ENCODE measurements at places on chromosomes 3 and 15. TPM values are rescaled to one million over a fixed set of nuclear protein-coding genes. Genes with fewer than 3 reads are reported as not detected.

DNA sequence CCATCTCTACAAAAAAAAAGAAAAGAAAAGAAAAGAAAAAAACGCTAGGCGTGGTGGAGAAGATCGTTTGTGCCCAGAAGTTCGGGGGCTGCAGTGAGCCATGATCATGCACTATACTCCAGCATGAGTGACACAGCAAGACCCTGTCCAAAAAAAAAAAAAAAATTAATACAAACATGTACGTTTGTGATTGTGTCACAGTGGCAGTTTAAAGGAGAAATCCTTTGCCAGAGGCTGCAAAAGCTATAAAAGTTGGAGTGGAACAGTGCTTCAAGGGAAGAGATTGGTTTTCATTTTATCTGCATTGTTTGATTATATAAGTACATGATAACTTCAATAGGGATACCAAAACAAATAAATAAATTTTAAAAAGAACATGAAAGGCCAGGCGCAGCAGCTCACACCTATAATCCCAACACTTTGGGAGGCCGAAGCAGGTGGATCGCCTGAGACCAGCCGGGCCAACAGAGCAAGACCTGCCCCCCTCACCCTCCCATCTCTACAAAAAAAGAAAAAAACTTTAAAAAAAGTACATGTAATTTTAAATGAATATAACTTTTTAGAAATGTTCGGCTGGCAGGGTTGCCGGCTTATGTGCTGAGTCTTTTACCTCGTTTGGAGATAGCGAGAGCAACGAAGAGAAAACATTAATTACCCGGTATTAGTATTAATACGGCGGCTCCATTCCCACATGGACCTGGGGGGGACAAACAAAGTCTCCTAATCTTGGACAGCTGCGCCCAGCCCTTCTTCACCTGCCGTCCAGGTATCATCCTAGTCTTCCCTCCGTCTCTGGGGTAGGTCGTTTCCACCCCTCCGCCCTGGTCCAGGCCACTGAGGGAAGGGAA lies 573 bp upstream of the DIS3L start:
- DNase-seq, result no peak

The ADAMTS9 gene
- 217 TPM for total RNA-seq

DNA sequence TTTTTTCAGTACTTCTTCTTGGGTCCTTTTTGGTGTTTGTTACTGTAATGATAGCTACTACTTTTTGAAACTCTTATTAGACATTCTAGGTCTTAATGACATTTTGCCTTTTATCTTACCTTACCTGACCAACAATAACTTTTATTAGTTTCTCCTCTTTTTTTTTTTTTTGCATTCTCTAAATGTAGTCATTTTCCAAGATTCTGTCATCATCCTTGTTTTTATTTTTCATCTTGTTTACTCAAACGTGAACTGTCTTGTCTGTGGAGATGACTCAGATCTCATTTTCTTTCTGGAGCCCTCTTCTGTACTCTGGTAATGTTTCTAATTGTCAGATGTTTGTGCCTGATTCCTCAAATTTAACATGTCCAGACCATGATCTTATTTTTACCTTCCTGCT lies 2.9 kb downstream of the ABHD5 start:
- DNase-seq, result no peak

DNA sequence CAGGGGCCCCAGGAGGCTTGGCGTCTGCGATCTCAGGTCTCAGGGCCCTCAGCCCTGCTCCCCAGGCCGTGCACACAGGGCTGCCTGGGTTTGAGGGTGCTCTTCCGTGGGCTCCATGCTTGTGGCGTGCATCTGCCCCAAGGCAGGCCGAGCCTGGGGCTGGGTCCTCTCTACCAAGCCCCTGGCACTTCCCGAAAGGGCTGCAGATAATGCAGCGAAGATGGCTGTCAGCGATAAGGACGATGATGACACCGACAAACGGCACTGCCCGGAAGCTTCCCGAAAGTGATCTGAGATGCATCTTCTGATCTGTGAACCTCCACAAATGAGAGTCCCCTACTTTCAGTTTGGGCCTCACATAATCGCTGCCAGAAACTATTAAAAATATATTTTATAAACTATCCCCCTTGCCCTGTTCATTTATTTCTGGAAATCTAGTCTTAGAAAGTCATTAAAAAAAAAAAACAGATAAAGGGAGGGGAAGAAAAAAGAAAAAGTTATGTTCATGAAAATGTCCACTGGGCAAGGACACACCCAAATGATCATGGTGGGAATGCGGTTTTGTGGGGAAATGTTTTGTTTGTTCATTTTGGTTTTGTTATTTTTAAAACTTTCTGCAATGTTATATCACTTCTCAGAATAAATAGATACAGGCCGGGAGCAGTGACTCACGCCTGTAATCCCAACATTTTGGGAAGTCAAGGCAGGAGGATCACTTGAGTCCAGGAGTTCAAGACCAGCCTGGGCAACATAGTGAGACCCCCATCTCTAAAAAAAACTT lies 51.5 kb downstream of the RPN1 start:
- no peak for DNase-seq

GRCh38 chr3:11140030-11140712 lies 14.1 kb upstream of the HRH1 start:
- no peak for DNase-seq

DNA sequence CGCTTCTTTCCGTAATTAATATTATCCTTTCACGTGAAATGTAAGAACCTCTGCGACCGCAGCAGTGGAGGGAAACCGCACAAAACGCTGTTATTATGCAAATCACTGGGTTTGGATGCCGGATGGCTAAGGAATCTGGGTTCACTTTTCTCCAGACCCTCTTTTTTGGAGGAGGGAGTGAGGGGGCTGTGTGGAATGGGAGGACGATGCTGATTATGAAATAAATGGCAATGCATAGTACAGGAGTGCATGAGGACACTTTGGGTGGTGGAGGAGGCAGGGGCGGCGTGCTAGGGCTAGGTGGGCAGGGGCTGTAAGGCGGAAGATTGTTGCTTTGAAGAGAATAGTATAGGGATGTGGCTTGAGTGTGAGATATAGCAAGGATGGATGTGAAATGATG lies 1.8 kb downstream of the CADM2 start:
- DNase-seq, result no peak

DNA sequence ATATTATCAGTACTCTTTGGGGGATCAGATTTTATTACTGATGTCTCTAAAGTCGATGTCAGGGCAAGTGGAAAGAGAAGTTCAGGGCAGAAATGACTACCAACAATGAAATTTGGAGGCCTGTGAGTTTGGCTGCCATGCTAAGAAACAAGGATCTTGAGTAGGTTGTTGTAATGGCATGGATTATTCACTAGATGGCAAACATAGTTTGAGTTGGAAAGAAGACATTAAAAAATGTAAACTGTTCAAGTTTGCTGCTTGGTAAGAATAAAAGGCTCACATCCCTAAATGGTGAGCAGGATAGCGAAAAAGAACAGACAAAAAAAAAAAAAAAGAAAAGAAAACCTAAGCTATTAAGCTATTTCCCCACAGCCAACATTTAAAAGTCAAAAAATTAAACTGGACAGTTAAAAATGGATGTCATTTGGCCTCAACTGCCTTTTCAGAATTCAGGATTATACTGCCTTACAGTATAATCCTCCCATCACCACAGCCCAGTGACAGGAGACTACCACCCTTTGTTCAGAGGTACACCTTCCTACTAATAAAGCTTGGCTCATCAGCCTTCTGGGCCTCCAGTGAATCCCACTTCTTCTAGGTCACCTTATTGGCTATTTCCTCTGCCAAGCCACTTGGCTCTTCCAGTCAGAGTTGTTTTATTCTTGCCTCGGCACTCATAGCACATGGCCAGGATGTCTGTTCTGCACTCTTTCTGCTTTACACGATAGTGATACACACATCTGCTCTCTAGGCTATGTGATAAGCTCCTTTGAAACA lies 163.7 kb downstream of the PLD1 start:
- DNase-seq, result peak; percentile 18

The CLDN16 gene
- total RNA-seq, result 12.0 TPM

- DNase-seq, result no peak
Measured at GRCh38 chr15:45094358-45094730, 19.6 kb downstream of the DUOX2 start.

DNA sequence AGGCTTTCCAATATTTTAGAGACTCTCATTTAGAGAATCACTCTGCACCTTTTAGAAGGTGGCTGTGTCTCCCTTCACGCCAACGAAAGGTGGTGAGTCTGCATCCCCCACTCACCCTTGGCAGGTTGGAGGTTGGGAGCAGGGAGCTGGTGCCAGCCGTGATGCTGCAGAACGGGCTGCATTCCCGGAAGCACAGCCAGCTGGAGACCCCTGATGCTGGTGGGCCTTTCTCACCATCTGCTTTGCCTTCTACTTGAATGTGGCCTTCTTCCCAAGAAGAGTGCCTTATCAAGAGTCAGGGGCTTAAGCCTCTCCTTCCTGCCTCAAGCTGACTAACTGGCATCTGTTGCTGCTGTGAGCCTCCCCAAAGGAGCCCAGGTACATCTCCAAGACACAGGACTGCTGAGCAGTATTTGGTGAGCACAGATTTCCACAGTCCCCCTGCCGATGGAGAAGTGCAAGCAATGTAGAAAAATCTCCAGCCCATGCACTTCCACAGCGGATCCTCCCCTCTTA lies 17.7 kb upstream of the HEG1 start:
- no peak for DNase-seq

DNA sequence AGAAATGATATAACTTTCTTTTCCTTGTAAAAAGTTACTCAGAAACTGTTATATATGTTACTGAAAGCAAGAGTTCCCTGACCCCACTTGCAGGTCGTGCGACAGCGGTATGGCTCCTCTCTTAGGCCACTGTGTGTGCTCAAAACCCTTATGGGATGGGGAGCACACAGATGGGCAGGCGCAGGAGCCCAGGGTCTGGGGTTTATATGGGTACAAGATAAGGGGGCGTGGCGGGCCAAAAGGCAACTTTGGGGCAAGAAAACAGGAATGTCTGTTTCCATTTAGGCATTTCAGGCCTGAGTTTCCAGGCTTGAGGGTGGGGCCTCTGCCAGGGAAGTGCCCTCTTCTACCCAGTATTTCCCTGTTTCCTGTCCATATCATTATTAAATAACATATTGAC lies 736.5 kb downstream of the VGLL3 start:
- no peak for DNase-seq

The GRK7 gene
- not detected for total RNA-seq

GRCh38 chr3:9119331-9119730 lies 130.1 kb downstream of the SRGAP3 start:
- no peak for DNase-seq

DNA sequence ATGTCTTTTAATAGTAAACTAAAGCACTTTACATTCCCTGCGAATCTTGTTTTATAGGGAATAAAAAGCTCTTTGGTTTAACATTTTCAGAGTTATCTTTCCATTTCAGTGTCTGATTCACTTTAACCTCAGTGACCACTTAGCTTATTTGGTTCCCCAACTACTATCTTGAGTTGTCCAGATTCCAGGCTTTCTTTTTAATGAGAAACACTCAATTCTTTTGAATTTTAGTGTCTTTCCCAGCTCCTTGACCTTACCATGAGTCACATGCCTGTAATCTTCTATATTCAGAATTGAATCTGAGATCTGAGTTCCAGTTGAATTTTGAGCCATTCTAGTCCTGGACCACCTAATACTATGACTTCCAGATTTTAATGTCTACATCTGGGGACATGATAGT lies 144.4 kb downstream of the KCNAB1 start:
- DNase-seq, result no peak

The SNTN gene
- not detected for total RNA-seq

DNA sequence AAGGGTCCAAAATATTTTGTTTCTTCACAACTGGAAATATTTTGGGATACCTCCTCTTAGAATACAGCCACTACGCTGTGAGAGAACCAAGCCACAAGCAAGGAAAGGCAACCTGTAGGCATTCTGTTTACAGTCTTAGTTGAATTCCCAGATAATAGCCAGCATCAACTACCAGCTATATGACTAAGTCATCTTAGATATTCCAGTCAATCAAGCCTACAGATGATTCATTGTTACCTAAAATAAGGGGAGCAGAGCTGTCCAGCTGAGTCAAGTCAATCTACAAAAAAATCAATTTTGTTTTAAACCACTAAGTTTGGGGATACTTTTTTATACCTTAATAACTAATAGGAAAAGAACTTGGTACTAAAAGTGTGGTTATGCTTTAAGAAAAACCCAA lies 526.4 kb upstream of the DPPA4 start:
- no peak for DNase-seq

The TMEM158 gene
- total RNA-seq, result 1.1 TPM

DNA sequence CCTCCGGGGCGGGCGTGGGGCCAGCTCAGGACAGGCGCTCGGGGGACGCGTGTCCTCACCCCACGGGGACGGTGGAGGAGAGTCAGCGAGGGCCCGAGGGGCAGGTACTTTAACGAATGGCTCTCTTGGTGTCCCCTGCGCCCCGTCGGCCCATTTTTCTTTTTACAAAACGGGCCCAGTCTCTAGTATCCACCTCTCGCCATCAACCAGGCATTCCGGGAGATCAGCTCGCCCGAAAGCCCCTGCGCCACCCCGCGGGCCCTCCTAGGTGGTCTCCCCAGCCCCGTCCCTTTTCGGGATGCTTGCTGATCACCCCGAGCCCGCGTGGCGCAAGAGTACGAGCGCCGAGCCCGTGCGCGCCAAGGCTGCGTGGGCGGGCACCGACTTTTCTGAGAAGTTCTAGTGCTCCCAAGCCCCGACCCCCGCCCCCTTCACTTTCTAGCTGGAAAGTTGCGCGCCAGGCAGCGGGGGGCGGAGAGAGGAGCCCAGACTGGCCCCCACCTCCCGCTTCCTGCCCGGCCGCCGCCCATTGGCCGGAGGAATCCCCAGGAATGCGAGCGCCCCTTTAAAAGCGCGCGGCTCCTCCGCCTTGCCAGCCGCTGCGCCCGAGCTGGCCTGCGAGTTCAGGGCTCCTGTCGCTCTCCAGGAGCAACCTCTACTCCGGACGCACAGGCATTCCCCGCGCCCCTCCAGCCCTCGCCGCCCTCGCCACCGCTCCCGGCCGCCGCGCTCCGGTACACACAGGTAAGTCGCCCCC lies at the start of gene THBS1:
THBS1 (plus strand) TSS at position 595 of the 757 bp plus-strand sequence. CDS start 779 bp downstream, outside the sequence.
- peak; percentile 29 for DNase-seq

DNA sequence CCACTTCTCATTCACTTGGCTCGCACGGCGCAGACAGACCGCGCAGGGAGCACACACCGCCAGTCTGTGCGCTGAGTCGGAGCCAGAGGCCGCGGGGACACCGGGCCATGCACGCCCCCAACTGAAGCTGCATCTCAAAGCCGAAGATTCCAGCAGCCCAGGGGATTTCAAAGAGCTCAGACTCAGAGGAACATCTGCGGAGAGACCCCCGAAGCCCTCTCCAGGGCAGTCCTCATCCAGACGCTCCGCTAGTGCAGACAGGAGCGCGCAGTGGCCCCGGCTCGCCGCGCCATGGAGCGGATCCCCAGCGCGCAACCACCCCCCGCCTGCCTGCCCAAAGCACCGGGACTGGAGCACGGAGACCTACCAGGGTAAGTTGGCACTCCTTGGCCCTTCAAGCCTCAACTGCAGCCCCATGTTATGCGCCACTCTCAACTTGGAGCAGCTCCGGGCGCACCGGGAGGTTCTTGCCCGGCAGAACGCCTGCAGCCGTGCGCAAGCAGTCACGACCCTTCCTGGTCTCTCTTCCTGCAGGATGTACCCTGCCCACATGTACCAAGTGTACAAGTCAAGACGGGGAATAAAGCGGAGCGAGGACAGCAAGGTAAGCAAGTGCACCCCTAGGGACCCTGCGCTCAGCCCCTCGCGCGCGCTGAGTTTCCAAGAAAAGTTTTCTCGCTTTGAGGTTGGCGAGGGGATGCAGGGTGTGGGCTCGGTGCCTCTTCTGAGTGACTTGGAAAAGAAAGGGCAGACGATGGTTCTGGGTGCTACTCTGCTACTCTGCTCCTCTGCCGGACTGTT lies at the start of gene BHLHE40:
BHLHE40 (plus strand) TSS at position 10 of the 801 bp plus-strand sequence; CDS start at position 292, 282 bp downstream.
- DNase-seq, result no peak

- no peak for DNase-seq
Measured at GRCh38 chr15:31178705-31179104, 77.2 kb upstream of the TRPM1 start.

GRCh38 chr3:30505866-30506520 lies 100.4 kb upstream of the TGFBR2 start:
- no peak for DNase-seq

- no peak for DNase-seq
Measured at GRCh38 chr15:74497584-74497983, 36.6 kb upstream of the UBL7 start.
